Mesendoderm (in vitro differentiated cells): ENCODE measurements at places on chromosomes 1 and 21.

DNA sequence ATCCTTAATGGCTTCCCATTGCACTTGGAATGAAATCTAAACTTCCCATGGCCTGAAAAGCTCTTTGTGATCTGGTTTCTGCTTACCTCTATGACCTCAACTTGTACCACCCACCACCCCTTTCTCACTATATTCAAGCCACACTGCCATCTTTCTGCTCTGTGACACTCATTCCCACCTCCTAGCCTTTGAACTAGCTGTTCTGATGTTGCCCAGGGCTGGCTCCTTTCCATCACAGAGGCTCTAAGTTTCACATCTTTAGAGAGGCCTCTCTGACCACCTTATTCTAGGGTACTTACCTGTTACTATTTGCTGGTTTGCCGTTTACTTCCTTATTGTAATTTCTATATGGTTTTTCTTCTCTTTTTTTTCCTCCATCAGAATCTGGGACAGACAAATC, 4.2 kb downstream of the MPZL1 start:
- DNase-seq, result peak; percentile 61

DNA sequence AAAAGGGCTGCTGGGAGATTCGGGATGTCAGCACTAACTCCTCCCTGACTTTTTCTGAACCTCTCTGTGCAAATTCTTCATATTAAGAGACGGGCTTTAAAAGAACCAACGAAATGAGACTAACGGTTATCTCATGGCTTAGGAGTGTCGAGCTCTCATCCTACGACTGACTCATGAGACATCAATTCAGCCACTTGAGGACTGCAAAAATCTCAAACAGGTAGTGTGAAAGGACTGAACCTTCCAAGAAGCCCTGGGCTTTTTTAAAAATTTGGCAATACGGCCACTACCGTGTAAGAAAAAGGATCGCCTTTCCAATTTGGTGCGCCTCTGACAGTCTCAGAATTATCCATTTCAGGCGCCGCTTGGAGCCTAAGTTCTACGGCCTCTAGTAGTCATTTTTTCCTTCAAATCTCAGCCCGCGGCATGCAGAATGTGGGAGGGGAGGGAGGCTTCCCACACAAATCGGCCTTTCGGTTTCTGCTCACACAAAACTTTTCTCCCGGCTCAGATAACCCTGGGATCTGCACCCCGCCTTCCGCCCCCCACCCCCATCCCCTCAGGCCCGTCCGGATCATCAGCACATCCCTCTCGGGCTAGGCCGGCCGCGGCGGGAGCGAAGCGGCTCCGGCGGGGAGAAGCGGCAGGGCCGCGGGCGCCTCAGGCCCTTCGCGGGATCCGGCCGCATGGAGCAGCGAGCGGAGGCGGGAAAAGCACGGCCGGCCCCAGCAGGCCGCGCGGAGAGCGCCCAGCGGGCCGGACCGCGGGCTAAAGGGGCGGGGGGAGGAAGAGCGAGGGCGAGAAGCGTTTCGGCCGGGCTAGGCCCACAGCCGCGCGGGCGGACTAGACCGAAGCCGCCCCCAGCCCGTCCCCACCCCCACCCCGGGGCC, 618 bp downstream of the HNRNPR start:
- peak; percentile 88 for DNase-seq

DNA sequence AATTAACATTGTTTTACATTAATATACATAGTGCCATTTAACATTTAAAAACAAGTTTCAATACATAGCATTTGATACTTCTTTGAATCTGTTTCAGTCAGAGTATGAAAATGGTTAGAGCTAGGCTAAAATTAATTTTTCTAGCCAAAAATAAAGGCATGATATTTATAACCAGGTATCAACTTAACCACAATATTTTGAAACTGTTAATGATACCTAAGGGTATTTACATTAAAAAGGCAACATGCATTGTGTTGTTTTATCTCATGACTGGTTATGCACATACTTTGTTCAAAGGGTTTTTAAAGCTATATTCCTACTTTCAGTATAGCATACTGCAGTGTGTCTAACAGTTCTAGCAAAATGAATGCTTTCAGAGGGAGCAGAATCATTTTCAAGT, 130.0 kb downstream of the HS2ST1 start:
- DNase-seq, result no peak

DNA sequence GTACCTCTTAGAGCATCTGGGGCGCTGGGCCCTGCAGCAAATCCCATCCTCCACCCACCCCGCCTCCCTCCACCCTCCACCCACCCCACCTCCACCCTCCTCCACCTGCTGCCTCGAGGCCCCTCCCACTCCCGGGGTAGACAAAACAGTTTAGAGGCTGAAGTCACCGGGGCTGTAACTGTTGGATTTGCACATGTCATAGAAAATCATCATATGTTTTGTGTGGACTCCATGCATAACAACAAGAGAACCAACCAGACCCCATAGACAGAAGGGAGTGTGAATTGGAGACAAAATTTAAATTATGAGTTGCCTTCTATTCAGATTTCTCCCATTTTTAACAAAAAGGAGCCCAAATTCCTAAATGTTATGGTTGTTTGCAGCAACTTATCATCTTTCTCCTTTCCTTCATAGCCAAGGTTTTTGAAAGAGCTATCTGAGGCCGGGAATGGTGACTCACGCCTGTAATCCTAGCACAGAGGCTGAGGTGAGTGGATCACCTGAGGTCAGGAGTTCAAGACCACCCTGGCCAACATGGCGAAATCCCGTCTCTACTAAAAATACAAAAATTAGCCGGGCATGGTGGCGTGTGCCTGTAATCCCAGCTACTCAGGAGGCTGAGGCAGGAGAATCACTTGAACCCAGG, 28.2 kb upstream of the LGALS8 start:
- DNase-seq, result no peak
